ENCODE measurements at places on chromosomes 1 and 21. TPM values are rescaled to one million over a fixed set of nuclear protein-coding genes. Genes with fewer than 3 reads are reported as not detected.
A peak's percentile ranks its signal among the peaks of the same experiment; 100 is the strongest.

Gene OR2L3
- not detected for polyA plus RNA-seq

Gene TIMM17A
- 41.6 TPM for polyA plus RNA-seq

Gene FNDC5
- polyA plus RNA-seq: 11.0 TPM

GRCh38 chr21:44333509-44334328 is 5.5 kb downstream of the CFAP410 start:
- no peak for DNase-seq

DNA sequence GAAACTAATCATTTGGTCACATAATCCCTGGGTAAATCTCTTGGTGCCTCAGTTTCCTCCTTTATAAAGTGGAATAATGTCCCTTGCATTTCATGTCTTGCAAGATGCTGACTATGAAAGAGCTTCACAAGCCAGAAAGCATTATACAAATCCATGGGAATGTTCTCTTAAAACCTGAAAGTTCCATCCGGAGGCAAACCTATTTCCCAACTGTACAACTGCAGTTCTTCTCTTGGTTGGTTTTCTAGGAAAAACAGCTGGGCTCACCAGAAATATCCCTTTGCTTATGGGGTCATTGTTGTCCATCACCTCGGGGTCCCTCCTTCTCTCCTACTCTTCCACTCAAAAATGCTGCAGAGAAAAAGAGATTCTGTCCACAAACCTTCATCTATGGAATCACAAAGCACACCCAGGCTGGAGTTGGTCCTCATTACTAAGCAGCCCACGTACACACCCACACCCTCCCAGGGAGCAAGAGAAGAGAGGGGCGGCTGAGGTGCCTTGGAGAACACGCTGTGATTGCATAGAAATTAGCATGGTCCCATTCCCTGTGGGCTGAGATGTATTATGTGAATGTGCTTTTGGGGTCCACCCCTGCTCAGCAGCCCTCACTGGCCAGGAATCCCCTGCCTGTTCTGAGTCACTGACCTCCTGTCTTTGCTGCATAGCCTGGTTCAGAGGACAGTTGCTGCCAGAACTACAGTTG is 5.0 kb upstream of the PLXNA2 start:
- DNase-seq: no peak

DNA sequence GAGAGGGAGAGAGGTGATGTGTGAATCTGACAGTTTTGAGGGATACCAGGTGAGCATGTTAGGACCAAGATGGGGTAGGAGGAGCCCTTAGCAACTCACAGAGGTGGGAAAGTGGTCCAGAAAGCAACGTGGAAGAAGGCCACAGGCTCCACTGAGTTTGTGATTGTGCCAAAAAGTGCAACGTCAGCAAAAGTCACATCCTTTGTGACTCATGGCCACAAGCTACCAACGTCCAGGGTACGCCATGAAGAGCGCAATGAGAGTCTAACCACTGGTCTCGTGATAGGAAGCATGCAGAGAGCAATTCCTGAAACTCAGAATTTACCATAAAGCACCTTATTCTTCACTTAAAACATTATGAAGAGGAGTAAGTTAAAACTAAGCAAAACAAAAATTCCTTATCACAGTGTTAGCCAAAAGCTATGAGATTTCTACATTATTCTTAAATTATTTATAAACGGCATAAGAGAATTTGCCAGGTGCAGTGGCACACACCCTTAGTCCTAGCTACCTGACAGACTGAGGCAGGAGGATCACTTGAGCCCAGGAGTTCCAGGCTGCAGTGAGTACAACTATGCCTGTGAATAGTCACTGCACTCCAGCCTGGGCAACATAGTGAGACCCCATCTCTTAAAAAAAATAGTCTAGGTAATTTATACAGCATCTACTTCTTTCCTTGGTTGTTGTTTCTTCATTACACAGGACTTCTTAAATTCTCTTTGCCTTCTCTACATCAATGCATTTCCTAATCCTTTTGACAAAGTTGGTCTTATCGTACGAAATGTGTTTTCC is 55.2 kb downstream of the COLGALT2 start:
- DNase-seq: no peak

- DNase-seq: no peak
Observed at GRCh38 chr1:155002464-155003226, at the start of gene ZBTB7B. Gene ZBTB7B (plus strand): TSS chr1:155002802. CDS start chr1:155014661, 11,859 bp downstream.

DNA sequence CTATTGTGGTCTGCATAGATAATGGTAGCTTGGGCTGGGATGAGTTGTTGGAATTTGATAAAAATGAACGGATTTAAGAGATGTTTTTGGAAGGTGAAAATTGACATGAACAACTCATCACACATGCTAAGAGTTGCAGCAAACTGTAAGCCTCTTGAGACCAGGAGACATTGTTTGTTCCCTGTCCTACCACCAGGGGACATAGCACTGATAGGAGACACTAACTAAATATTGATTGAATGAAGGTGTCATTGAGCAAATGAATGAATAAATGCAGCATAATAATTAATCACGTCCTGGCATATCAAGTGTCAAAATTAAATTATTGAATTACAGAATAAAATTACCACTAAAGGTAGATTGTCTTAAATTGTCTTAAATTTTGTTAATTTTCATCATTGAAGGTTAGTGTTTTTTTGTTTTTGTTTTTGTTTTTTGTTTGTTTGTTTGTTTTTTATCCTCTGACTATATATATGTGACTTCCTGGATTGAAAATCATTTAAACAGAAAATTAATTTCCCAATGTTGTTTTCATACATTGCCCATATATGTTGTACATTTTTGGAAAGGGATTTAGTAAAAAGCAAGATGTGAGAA is 285.3 kb upstream of the C1orf105 start:
- no peak for DNase-seq

DNA sequence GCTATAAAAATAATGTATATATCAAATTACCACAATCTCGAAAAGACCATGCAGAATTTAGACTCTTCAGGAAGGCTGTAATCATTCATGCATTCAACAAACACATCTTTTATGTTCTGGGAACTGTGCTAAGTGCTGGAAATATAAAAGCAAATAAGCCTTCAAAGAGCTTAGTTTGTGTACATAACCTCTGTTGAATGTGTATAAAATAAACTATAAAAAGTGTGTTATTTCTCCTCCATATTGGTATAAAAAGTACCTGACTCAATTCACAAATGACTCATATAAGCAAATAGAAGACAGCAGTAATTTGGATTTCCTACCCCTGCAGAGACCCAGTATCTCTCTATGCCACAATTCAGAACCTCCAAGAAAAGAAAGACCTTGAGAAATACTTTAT is 36.8 kb downstream of the RAB3GAP2 start:
- DNase-seq: no peak

DNA sequence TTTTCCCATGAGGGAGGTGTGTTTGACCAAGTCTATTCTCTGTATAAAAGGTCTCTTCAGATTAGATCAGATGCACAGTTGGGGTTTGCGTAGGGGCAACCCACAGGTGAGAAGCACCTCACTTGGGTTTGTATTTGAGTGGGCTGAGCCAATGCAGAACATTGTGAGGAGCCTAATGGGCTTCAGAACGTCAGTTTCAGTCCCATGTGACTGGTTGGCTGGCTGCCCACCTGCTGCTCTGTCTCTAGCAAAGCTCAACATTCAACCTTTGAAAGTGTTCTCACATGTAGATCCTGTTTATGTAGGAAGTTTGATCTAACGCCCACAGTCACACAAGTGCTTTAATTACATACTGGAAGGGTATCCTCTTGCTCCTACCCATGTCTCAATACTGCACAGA is 105.5 kb downstream of the FASLG start:
- DNase-seq: no peak

- peak; percentile 40 for DNase-seq
Observed at GRCh38 chr1:165854101-165854845, 26.9 kb downstream of the UCK2 start.
